CD14-positive monocyte (primary cell): ENCODE measurements at places on chromosomes 2 and 18.

DNA sequence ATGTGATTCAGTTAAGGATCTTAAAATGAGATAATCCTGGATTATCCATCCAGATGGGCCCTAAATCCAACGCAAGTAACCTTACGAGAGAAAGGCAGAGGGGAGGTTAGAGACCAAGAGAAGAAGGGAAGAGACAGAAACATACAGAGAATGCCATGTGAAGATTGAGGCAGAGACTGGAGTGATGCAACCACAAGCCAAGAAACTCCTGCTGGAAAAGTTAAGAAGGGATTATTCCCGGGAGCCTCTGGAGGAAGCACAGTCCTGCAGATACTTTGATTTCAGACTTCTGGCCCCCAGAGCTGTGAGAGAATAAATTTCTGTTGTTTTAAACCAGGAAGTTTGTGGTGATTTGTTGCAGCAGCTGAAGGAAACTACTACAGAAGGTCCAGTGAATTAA lies 992.7 kb downstream of the BCL11A start:
- no peak for DNase-seq

DNA sequence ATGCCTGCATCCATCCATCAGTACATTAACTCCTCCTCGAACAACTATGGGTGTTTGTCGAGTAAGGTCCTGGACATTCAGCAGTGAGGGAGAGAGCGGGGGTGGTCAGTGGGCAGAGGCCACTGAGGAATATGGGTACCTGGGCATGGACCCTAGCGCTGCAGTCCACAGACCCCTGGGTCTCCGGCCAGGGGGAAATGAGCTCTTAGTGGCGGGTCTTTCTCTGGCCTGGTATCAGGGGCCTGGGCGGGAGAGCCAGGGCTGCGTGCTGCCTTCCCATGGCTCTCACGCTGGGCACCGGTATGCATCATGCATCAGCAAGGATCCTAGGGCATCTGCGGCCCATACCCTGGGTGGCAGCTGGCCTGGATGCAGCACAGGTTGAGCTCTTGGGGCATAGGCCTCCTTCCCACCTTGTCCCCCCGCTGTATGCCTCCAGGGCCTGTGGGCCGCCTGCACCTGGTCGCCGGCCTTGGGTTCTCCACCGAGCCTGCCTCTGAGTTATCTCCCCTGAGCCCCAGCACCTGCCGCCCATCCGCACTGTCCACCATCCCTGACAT lies 1.3 kb upstream of the MOCOS start:
- DNase-seq: no peak

DNA sequence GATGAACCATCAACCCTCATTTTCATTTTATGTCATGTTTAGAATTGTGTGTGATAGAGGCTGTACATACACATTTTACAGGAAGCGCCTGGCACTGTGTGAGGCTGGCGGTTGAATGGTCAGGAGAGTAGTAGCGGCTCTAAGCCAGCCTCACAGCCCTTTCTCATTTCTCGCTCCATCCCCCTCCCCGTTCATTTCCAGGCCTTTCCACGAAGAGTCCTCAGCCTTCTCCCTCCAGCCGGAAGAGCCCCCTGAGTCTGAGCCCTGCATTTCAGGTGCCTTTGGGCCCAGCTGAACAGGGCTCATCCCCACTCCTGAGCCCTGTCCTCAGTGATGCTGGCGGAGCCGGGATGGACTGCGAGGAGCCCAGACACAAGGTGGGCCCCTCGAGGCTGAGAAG lies 51.8 kb downstream of the STK25 start:
- DNase-seq: no peak

GRCh38 chr2:5546181-5546580 lies 146.0 kb upstream of the SOX11 start:
- DNase-seq: no peak

- no peak for DNase-seq
Measured at GRCh38 chr2:119076713-119077112, 81.8 kb downstream of the C1QL2 start.

DNA sequence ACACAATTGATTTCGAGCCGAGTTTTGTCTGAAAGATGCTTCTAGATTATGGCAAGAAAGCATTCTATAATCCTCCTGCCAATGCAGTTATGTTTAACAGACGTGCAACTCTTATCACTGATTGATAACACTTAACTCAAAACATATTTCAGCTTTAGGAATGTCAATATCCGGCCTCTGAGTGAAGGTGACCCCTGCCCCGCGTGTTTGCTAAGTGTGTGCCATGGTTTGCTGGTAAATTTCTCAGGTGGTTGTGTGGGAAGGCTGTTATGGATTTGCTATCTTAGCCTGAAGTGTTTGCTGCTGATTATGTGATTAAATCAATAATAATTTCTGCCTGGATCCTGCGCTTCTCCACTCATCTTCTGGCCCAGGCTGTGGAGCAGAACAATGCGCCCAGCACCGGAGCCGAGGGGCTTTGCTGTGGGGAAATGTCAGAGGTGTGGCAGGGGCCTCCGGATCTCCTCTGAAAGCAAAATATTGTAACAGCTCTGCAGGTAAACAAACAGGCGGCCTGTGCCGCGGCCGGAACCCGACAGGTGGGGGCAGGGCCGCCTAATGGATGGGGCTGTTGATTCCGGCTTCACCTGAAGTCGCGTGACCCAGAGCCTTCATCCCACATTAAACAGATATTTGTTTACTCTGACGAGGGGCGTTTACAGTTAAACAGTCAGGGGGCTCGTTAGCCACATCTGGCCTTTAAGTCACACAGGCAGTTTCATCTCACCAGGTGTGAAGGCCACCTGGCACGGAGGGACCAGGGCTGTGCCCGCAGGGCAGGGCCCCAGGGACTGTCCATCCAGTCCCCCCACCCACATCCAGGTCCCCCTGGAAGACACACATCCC lies 210.7 kb upstream of the SALL3 start:
- DNase-seq: no peak

GRCh38 chr2:61179701-61180639 lies 18.0 kb downstream of the C2orf74 start:
- DNase-seq: no peak

- DNase-seq: no peak
Measured at GRCh38 chr2:15719566-15720313, 128.1 kb downstream of the DDX1 start.

GRCh38 chr2:81703831-81704230 lies 1399.3 kb upstream of the LRRTM1 start:
- DNase-seq: no peak

GRCh38 chr2:122736279-122736678 lies 980.8 kb downstream of the TSN start:
- DNase-seq: no peak

DNA sequence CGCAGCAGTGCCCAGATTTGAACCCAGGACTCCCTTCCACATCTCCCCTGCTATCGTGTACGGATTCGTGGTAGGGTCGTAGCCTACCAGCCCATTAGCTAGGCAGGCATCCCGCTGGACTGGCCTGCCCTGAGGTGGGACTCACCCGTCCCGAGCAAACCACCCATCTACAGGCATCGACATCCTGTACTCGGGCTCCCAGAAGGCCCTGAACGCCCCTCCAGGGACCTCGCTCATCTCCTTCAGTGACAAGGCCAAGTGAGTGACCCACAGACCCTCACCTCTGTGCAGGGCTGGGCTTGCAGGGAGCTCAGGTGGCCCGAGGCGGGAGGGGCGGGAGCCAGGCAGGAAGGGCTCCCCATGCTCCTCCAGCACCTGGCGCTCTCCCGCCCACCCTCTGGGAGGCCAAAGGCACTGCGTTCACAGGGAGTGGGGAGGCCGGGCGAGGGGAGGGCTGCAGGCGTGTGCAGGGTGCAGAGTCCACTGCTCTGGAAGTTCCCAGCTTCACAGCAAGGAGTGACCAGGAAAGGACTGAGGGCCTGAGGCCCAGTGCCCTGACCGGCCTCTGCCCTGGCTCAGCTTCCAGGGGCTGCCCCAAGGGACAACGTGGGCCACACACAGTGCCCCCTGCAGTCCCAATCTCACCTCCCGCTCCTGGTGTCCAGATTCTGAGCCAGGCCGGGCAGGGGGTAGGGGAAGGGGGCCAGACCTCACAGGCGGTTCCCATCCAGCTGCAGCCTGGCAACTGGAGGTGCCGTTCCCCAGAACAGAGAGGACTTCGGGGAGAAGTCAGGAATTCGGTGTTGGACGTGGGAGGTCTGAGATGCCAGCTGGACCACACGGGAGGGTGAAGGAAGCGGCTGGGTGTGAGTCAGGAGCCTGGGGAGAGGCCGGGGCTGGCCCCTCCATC lies 5.4 kb downstream of the AGXT start:
- DNase-seq: no peak

GRCh38 chr2:239283961-239284795 lies 116.6 kb downstream of the HDAC4 start:
- DNase-seq: no peak

DNA sequence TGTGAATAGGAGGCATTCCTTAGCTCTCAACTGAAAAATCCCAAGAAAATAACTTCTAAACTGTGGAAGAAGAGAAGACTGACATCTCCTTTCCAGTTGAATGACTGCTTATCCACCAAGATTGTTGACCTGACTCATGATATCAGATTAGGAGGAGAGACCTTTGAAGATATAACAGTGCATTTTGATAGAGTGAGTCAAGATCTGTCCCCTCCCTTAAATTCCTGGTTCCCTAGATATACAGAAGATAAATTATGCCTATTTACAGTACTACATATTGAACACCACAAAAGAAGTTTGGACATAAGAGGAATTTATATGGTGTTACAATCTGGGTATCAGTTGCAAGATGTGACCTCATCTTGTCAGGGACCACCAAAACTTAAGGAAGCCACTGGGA lies 285.3 kb upstream of the ZSWIM2 start:
- no peak for DNase-seq

- DNase-seq: no peak
Measured at GRCh38 chr2:111898703-111899514, 502 bp downstream of the MERTK start.
